ENCODE measurements at places on chromosomes 4 and X.

DNA sequence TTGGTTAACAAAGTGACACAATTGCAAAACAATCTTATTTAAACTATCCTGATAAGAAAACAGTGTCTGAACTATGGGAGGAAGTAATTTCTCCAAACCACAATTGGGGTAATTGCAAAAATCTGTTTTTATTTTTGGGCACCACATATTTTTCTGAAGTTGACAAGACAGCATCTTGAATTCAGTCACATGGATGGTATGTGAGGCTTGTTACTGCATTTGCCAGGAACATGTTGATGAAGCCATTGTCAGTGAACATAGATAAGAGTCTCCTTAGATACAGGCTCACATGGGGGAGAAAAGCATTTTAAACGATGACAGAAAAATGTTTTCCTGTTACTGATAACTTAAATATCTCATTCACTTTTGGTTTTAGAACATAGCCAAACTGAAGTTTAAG lies 5.5 kb upstream of the USP53 start:
- DNase-seq, result no peak

DNA sequence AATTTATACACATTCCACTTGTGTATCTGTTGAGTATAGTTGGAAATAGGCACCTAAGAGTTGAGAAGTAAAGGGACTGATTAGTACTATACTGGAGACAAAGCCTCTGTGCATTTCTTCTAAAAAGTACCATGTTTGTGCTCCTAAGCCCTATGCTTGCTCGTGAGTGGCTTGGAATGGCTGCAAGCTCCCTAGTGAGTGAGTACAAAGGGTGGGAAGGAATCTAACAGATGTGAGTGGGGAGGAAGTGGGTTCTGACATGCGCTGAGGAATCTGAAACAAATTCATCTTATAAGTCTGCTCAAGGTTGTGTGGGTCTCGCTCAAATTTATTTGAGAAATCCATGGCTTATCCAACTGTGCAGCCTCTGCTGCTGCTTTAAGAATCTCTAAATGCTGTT lies 13.3 kb downstream of the SPCS3 start:
- DNase-seq, result no peak

DNA sequence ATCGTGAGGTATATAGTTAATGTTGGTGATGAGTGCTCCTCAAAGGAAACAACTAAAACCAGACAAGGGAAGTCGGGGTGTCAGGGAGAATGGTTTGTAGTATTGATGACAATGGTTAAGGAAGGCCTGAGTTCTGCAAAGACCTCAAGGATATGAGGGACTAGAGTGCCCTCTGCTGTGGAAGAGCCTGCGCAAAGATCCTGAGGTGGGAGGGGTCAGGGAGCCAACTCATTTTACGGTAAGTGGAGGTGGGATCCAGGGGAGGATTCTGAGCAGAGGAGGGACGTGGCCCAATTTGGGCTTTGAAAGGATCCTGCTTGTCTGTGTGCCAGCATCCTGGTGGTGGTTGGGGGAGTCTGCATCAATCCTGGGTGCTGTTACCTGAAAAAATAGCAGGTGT lies 11.3 kb downstream of the UBA1 start:
- no peak for DNase-seq

DNA sequence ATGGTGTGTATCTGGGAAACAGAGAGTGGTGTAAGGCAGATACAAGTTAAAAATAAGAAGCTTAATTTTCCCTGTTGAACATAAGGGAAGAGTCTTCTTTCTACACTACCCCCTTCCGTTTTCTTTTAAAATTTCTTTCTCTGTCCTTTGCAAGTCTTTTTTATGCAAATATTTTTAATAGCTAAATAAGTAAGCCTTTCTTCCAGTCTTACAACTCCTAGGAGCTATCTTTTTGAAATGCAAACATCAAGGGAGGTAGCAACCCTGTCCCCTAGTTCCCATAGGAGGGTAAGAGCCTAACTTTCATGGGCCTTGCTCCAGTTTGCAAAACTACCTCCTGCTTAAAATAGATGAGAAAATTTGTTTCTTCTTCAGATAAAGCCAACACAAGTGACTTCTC lies 121.5 kb downstream of the MBNL3 start:
- no peak for DNase-seq

DNA sequence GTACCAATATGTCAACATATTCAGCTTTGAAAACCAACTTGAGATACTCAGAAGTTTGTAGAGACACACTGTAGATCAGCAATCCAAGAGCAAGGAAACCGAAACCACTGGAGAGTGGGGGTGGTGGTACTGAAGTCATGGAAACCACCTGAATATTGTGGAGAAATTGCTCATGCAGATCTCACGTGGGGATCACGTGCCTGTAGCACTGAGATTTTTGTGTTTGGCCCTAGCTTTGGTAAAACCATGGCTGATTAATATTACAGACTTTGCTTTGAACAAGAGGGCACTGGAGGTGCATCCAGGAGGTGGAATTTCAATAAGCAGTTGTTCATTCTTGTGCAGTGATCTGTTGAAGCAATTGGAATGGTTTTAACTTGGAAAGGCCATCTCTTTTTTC lies 47.2 kb downstream of the GBA3 start:
- no peak for DNase-seq

Data from NCI-H1436 treated with DMSO at 0.1 percent for 48 hours (cell line).